ENCODE measurements at places on chromosomes 5 and 9.

- peak; percentile 76 for DNase-seq
Measured at GRCh38 chr5:76556511-76557221, 66.5 kb downstream of the F2RL2 start.

- DNase-seq: no peak
Measured at GRCh38 chr5:35152733-35153132, 77.6 kb downstream of the PRLR start.

GRCh38 chr5:88396751-88397281, 128.2 kb upstream of the TMEM161B start:
- DNase-seq: no peak

DNA sequence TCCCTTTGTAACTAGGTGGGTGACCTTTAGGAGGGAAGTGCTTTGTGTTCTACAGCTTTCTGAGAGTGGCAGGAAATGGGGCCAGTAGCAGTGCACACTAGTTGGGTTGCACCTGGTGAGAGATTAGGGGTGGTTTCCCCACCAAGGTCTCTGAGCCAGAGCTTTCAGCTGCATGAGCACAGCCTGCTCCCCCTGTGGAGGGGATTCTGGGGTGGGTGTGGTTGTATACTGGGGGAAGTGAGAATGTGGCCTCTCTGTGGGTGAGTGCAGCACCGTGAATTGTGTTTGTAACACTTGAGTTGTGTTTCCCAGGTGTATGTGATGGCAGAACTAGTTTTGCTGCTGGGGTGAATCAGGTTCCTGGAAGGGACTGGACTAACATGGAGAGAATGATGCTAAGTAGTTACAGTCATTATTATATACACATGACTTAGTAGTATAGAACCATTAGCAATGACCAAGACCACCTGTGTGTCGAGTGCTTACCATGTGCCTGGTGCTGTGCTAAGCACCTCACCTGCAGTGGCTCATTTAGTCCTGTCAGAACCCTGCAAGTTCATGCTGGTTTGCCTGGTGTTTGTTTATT, 11.8 kb upstream of the CXXC5 start:
- peak; percentile 96 for DNase-seq

- DNase-seq: no peak
Measured at GRCh38 chr5:150931368-150931965, 26.7 kb upstream of the ZNF300 start.

DNA sequence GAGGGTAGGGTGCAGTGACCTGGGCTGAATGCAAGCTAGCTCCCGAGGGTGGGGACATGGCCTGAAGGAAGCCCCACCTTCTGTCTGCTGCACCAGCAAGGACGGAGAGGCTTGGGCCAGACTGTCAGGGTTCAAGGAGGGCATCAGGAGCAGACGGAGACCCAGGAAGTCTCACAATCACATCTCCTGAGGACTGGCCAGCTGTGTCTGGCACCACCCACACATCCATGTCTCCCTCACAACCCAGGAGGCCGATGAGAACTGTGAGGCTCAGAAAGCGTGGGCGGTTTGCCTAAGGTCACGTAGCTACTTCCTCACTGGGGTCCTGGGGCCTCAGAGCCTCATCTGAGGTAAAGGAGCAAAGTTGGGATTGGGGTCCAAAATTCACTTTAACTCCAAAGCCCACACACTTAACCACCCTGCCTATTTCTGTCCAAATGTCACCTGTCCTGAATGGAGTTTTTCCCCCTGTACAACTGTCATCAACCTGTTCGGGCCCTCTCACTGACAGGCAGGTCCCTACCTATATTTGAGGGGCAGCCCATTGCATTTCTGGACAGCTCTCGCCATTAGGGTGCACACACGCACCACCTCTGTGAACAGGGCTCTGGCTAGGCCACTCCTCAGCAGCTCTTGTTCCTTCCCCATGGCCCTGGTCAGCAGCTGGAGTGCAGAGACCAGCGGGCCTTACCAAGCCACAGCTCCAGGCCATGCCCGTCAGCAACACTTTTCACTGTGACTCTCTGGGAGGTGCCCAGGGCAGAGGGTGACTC, 3.4 kb downstream of the IL13 start:
- no peak for DNase-seq

DNA sequence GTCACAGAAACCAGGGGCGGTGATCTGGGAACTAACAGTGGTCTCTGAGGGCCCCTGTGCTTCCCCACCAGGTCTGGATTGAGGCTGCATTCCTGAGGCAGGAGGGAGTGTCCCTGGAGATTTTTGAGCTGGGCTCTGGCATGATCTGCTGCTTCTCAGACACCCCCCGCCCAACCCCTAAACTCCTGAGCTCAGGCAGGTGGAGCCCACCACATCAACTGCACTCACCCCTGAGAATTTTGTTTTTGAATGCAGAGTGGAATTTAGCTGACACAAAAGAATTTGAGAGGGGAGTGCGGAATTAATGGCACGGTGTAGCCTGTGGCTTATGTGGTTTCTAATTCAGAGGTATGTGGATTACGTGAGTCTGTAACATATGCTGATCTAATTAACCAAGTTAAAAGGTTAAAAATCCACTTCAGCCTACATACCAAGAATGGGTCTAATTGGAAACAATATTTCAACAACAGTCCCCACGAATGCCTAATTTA, 23.9 kb upstream of the CTSL start:
- no peak for DNase-seq

- DNase-seq: no peak
Measured at GRCh38 chr9:109190151-109190550, 23.1 kb upstream of the FRRS1L start.

- DNase-seq: peak; percentile 77
Measured at GRCh38 chr9:113274474-113275156, 757 bp downstream of the CDC26 start.

GRCh38 chr9:31582071-31582470, 802.4 kb upstream of the ACO1 start:
- no peak for DNase-seq

DNA sequence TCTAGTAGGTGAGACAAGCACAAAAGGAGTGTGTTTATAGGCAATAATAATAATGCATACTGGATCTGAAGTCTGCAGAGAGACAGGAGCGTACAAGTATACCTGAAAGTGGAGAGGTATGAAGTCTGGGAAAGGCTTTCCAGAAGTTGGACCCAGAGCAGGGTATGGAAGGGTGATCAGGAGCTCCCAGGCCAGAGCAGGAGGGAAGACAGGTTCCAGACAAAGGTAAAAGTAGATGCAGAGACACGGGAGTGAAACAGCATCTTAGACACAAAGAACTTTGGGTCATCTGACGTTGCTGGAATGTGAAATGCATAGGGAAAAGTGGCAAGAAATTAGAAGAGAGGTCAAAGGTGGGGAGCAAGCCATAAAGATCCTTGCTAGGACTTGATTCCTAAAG, 175.1 kb downstream of the PAM start:
- no peak for DNase-seq

- no peak for DNase-seq
Measured at GRCh38 chr5:173774271-173774761, 113.8 kb upstream of the CPEB4 start.

DNA sequence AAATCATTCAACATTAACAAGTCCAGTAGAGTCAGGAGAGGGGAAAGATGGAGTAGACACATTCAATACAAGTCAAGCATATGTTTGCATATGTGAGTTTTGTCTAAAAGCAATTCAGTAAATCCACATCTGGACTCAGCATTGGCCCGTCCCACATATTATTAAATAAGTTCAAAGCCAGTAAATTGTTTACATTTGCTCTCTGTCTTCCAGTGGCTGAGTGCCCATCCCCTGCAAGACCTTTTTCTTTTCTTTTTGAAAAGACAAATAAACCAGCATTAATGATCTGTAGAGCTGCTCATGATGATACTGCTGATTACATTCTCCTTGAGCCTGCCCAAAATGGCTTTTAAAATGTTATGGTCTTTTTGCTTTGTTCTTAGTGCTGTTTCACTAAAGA, 71.1 kb downstream of the TNC start:
- DNase-seq: no peak

- DNase-seq: no peak
Measured at GRCh38 chr5:26582350-26583045, 455.9 kb downstream of the CDH9 start.

- DNase-seq: no peak
Measured at GRCh38 chr5:142671801-142672200, 14.1 kb downstream of the FGF1 start.

GRCh38 chr5:131996210-131997025, 15.0 kb downstream of the ACSL6 start:
- no peak for DNase-seq

- peak; percentile 39 for DNase-seq
Measured at GRCh38 chr5:58759745-58760144, 176.9 kb downstream of the RAB3C start.

DNA sequence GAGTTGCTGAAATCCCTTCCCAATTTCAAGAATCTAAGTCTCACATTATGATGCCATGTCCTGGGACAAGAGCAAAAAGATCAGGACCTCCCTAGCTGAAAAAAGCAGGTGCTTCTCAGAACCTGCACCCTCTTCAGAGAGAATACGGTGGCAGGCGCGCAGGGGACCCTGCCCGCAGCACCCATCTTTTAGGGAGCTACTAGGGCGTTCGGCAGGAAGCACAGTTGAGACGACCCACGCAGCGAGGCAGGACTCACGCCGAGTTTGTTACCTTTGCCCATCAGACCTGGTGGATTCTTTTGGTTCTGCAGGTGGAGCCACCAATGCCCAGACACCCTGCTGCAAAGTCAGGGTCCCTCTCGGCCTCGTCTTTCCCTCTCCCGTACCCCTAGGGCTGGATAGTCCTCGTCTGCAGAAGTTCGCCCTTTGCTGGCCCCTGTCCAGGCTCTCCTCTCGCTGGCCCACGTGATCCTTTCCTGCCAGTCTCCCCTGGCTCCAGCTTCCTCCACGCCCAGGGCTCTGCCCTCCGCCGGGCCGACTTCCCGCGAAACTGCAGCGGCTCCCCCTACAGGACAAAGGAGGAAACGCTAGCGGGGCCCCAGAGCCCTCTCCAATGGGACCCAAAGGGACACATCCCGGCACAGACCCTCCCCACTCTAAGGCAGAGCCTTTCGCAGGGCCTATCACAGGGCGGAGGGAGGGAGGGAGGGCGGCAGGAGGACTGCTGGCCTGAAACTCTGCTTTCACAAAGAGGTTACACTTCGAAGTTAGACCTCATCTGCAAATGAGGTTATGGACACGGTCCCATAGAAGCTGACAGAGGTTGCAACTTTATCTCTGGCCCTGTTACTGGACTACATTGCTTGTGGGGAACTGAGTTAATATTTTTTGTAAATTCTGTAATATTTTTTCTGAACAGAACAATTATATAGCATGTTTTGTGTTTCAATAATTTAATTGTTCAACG, 28.8 kb downstream of the TMEM174 start:
- peak; percentile 50 for DNase-seq

- peak; percentile 59 for DNase-seq
Measured at GRCh38 chr9:123360161-123361085, 4.4 kb downstream of the CRB2 start.

- DNase-seq: no peak
Measured at GRCh38 chr5:54702470-54702869, 184.9 kb downstream of the SNX18 start.

DNA sequence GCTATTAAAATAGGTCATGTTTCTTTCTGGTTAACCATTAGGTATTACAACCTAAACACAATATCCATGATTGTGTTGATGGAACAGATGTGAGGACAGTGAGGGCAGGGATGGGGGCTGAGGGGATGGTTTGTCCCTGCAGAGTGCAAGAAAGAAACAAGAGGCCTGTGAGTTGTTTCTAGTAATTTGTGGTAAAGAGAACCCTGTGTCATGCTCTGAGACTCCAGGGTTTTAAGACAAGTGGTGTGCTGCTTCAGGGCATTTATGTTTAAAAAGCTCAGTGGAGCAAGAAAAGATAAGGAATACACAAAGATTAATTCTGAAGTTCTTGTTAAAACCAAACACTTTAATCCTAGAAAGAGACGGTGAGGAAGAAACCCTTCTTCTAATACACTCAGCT, 656.5 kb downstream of the TLE1 start:
- DNase-seq: no peak

DNA sequence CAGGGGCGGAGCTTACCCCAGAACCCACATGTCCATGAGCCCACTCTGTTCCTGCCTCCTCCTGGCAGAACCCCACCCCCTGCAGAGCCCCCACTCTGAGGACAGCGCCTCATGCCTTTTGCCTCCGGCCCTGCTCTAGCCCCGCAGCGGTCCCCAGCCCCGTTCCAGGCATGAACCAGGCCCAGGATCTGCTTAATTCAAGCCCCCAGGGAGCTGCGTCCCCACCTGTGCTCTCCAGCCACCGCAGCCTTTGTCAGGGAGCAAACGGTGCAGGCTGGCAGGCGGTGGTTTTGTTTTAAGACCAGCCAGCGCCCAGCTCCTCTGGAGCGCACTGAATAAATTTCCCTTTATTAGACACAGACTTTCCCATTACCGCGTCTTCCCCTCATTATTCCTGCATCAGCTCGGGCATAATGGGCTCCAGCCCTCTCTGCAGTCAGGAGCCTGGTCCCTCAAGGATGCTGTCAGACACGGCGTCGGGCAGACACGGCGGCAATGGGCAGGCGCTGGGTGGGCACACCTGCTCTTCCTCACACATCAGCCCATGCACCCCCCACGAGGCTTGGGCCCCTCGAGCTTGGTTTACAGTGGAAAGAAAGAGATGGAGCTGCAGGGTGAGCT, 137.6 kb downstream of the OLFM1 start:
- no peak for DNase-seq

All from B cell (primary cell).